ENCODE measurements at places on chromosomes 11 and 22.

DNA sequence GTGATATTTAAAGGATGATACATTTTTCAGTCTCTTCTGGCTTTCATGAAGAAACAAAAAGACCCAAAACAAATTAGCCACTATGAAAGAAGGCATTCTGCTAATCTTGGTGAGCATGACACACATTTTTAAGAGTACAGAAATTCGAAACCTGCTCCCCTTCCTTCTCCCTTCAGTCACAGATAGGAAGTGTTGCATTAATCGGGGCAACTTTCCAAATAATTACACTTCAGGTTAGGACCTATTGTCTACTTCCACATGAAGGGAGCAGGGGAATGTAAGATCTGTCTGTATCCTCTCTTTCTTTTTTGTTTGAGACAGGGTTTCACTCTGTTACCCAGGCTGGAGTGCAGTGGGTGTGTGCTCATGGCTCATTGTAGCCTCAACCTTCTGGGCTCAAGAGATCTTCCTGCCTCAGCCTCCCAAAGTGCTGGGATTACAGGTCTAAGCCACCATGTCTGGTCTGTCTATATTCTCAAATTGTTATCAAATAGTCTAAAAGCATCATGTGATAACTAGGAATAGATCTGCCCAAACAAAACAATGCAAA, 45.8 kb downstream of the NCAM1 start:
- no peak for DNase-seq

GRCh38 chr11:119318240-119319135, 1.6 kb upstream of the MCAM start:
- no peak for DNase-seq

GRCh38 chr11:127962416-127962815, 624.9 kb downstream of the ETS1 start:
- no peak for DNase-seq

DNA sequence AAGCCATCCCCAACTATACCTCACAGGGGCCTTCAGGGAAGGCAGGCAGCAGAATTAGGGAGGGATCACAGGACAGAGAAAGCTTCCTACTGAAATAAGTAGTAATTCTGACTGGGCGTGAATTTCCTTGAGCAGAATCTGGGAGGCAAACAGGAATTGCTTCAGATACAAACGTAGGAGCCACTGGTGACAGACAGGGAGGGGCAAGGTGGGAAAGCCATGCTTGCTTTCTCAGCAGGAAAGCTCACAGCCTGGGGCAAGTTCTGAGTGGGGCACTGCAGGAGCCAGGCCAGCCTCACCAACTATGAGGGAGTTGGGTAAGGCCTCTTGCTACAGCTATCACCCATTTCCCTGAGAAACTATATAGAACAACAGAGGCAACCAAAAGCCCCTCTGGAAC, 43.6 kb downstream of the ARHGAP32 start:
- DNase-seq = no peak

- no peak for DNase-seq
These were observed 981.3 kb downstream of the OPCML start for GRCh38 chr11:132551016-132551415.

DNA sequence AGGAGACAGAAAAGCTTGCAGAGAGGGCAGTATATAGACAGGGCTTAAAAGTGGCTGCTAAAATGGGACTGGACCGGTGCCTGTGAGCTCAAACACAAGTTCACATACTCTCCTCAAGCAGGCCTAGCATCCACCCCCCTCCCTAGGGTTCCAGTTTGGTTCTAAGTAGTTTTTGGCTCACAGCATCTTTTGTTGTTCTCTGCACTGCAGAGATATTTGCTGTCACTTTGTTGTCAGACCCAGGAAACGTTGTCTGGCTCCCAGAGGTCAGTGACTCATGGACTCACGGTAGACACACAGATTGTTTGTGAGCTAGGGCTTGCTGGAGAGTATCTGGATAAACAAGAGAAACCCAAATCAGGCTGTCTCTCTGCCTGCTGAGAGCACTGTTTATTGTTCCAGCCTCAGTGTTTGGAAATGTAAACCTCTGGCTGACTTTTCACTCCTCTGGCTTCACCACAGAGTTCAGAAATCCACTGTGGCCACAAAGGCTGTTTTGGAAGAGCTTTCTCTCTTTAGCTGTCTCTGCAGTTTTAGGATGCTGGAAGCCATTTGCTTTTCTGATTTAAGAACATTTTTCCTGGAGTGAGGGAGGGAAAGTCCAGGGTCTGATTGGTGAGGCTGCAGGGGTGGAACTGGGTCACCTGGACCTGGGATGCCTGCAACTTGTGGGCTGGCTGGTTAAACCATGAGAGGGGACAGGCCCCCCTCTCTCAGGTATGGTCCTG, 303.7 kb upstream of the PLET1 start:
- DNase-seq = no peak

- no peak for DNase-seq
These were observed 25.5 kb downstream of the SHISAL1 start for GRCh38 chr22:44287121-44287693.

DNA sequence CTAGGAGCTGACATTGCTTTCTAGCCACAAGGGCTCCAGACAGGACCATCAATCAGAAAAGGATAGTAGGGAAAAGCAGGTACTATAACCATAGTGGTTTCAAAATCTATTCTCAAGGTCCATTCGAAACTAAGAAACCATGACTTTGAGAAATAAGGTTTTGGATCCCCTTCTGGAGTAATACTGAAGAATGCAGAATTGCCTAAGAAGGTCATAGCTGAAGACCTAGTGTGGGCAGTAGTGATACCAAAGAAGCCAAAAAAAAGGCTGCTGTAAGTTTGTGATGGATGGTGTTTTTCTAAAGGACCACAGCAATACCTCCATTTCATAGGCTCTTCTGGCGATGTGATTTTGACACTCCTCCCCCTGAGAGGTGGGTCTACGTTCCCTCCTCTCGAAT, 163.1 kb downstream of the MAML2 start:
- DNase-seq = no peak

DNA sequence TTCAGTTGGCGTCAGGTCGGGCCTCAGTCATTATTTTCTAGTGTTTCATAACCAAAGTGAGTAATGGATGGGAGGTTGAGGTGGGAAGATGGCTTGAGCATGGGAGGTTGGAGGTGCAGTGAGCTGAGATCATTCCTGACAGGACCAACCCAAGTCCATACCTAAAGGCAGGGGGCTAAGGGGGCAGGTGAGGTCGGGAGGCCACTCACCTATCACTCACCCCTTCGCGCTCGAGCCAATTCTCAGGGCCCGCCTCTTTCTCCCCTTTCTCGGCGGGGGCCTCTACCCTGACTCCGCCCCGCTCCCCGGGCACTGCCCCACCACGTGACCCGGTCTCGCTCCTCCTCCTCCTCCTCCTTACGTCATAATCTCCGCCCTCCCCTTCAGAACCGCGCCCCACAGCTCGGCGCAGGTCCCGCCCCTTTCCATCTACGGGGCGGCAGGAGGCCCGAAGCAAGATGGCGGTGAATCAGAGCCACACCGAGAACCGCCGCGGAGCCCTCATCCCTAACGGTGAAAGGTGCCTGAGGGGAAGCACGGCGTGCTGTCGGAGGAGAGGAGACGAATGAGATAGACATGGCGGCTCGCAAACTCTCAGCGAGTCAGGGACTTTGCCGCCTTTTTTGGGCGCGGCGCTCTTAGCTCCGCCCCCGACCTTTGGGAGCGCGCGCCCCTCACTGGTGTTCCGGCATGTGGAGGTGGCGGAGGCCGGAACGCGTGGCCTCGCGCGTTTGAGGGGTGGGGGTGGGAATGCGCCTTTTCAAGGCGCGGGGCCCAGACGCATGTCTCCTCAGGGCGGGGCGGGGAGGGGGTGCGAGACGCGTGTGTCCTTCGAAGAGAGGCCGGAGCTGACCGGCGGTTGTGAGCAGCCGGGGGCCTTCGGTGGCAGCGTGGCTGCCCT, at the start of gene WBP2NL:
WBP2NL (plus strand) TSS at position 428 of the 901 bp plus-strand sequence; CDS start at position 459, 31 bp downstream.
- peak; percentile 76 for DNase-seq

DNA sequence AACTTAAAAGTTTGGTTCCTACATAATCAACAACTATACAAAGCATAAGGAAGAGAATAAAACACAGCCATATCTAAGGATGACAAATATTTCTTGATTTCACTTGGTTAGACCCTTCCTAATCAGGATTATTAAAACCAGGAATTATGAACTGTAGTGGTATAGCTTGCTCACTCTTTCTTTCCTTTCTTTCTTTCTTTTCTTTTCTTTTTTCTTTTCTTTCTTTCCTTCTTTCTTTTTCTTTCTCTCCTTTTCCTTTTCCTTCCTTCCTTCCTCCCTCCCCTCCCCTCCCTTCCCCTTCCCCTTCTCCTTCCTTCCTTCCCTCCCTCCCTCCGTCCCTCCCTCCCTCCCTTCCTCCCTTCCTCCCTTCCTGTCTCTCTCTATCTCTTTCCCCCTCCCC, 78.0 kb downstream of the HORMAD2 start:
- no peak for DNase-seq

GRCh38 chr22:28927630-28928029, 44.3 kb downstream of the ZNRF3 start:
- DNase-seq = no peak

Measured in stimulated activated CD4-positive, alpha-beta T cell treated with anti-CD3 and anti-CD28 coated beads, Interleukin-15, amount 100 ng/mL, for 1 hour (primary cell).